ENCODE measurements at places on chromosomes 12 and 14.

- DNase-seq = no peak
Measured at GRCh38 chr12:80183939-80184338, 84.6 kb downstream of the OTOGL start.

GRCh38 chr14:32009976-32010581 lies 67.0 kb upstream of the ARHGAP5 start:
- no peak for DNase-seq

- DNase-seq = no peak
Measured at GRCh38 chr12:64631197-64631596, 20.9 kb downstream of the RASSF3 start.

DNA sequence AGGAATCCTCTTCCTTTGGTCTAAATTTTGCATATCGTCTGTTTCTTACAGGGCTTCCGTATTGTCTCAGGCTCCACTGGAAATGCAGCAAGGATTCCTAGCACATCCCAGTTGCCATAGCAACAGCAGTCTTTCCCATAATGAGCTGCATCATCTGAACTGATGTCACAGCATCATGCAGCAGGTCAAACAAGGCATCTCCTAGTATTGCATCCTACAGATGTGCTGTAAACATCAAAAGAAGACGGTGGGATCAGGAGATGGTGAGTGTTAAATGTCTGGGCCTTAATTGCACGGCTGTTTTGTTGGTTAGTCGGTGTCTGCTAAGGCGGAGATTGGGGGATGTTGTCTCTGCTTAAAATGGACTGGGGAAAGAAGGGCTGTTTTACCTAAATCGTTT lies at the start of gene AKAP6:
Gene AKAP6 (plus strand): TSS at position 153 of the 400 bp plus-strand sequence. CDS start 104,196 bp downstream, outside the sequence.
- DNase-seq = no peak

- no peak for DNase-seq
Measured at GRCh38 chr12:132510746-132511477, 21.0 kb downstream of the FBRSL1 start.

Data from dermis blood vessel endothelial cell (primary cell).